ENCODE measurements at places on chromosomes 5 and 9.

- no peak for DNase-seq
Measured at GRCh38 chr9:73219985-73220626, 68.4 kb downstream of the ANXA1 start.

DNA sequence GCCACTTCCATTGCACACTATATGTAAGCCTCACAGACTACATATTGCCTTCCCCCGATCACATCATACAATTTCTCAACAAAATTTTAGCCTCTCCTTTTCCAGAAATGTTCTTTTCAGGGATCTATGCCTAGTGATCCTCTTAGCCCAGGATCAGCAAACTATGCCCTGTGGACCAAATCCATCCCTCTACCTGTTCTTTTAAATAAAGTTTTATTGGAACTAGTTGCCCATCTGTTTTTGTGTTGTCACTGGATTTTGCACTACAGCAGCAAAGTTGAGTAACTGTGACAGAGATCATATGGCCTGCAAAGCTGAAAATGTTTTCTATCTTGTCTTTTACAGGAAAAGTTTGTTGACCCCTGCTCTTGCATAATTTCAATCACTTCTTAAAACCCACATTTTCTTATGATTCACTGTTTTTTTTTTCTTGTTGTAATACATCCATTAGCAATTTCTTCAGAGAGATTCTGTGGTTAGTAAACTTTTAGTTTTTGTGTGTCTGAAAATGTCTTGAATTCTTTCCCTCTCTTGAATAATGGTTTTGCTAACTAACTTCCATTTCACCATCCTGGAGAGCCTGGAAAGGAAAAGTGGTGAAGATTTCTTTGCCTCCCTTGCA lies 7.1 kb downstream of the TXNDC8 start:
- DNase-seq = no peak

GRCh38 chr5:38433160-38433861 lies 123.1 kb downstream of the LIFR start:
- no peak for DNase-seq

DNA sequence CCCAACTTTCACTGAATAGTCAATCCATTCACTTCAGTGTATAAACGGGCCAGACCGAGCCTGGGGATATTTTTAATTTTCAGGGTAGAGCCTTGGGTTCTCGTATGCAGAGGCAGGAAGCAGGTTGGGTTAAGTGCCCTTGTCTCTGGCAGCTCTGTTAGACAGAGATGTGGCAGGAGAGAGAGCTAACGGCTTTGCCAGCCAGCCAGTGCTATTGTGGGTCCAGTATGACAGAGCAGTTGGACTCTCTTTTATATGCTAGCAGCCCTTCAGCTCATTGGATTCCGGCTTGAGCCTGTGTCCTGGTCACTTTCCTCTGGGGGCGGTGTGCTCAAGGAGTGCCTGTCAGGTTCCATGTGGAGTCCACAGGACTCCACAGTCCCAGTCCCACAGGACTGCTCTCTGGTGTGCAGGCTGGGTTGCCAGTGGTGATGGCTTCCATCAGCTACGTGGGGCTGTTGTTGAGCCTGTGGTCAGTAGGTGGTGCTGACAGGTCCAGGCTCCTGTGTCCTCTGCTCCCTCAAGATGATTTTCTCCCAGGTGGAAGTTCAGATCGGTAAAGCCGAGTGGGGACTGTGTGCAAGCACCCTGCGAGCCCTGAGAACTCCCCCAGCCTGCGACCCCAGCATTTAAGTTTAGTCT lies 14.3 kb downstream of the CLTA start:
- no peak for DNase-seq

DNA sequence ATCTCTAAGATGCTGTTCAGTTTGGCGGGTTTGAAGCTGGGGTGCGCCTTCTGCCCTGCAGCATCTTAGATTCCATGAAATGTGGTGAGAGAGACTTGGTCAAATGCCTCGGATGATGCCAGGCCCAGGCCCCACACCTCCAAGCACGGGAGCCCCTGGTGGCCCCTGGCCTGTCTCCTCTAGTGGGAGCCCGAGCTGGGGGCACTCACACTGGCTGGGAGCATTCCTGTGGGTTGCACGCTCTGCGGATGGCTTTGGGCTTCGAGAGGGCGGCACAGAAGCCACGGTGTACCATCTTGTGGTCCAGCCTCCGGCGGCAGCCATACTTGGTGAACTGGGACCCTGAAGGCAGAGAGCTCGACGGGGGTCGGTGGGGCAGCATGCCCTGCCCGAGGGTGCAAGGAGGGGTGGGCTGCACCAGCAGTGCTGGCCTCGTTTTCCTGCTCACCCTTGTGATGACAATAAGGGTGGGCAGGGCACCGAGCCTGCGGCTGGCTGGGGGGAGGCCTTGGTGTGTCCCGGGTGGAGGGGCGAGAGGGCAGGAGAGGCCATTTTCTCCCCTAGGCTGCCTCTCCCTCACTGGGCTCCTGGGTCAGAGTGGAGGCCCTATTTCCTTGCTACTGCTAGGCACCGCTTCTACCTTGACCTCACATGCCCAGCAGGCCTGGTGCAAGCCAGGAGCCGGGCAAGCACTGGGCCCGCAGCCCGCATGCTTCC lies 65.8 kb downstream of the ZNF354C start:
- DNase-seq = no peak

DNA sequence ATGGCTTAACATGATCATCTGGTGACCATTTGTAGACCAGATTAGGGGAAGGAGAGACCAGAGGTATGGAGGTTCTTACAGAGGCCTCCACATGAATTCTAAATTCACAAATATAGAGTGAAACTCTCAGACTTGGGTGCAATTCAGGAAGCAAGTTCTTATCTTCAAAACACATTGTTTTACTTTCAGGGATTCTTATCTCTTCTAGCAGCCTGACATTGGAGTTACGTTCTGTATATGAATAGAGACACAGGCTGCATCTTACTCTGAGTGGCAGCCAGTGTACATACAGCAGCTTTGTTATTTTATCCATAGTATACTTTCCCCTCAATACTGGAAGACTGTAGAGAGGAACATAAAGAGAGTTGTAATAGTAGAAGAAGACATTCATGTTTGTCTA lies 1331.7 kb upstream of the WWC1 start:
- DNase-seq = no peak

- no peak for DNase-seq
Measured at GRCh38 chr9:92659601-92660000, 10.3 kb downstream of the IPPK start.

DNA sequence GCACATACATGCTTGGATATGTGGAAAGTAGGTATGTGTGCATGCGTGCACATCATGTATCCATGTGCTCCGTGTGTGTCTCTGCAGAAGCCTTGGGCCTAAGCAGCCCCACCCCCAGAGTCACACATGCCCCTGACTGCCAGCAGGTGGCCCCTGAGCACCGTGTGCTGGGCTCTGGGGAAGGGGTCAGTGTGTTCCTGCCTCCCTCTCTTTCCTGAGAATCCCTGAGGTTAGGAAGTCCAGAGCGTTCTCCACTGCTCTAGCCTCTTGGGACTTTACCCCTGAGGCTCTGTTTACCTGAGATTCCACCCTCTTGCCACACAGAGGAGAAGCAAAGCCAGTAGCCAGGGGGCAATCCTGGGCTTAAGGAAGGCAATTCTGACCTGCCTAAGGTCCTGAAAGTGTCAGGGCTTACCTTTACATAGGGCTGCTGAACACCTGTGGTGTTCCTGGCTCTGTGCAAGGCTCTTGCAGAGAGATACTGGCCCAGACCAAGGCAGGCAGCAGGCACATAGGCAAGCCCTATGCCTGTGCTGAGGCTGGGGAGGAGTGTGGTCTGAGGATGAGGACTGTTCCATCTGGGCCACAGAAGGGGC lies 207.3 kb downstream of the TMEM38B start:
- peak; percentile 32 for DNase-seq

- DNase-seq = no peak
Measured at GRCh38 chr9:93177676-93178075, 6.3 kb upstream of the WNK2 start.

- no peak for DNase-seq
Measured at GRCh38 chr5:68274847-68275651, 59.5 kb downstream of the PIK3R1 start.

- DNase-seq = no peak
Measured at GRCh38 chr5:61349935-61350334, 17.9 kb downstream of the ZSWIM6 start.

DNA sequence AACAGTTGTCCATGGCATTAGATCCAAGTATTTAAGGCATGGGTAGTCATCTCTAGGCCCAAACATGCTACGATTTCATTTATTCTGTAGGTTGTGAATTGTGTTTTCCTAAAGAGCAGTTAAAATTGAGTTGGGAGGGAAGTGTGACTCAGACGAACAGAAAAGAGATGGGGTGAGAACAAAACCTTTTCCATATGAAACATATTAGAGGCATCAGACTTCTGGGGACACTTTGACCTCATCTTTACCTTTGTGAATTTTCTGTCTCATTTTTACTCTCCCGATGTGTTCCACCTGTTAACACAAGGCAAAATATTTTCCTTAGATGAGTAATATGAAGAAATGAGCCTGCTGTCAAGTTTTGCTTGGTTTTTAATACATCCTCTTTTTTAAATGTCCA lies 181.3 kb downstream of the ESM1 start:
- DNase-seq = no peak

- no peak for DNase-seq
Measured at GRCh38 chr5:77139001-77139400, 51.9 kb upstream of the ZBED3 start.

DNA sequence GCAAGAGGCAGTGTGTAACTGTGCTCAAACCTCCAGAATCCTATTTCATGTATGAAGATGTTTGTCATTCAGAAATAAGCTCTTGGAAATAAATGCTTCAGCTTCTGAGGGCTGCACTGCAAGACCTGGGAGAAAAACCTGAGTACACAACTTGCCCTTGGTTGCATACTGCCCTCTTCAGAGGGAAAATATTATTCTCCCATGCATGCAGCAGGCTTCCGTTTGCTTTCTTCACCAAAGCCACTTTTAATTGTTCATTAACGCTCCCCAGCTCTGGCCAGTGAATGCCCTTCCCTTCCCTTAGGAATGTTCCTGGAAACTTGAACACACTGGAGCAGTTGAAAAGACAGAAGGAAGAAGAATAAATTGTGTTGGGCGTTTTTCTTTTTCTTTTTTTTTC lies 2.5 kb upstream of the WHRN start:
- DNase-seq = no peak

- no peak for DNase-seq
Measured at GRCh38 chr5:62184444-62184843, 121.6 kb upstream of the KIF2A start.

GRCh38 chr5:124951105-124951504 lies 204.7 kb upstream of the ZNF608 start:
- no peak for DNase-seq

DNA sequence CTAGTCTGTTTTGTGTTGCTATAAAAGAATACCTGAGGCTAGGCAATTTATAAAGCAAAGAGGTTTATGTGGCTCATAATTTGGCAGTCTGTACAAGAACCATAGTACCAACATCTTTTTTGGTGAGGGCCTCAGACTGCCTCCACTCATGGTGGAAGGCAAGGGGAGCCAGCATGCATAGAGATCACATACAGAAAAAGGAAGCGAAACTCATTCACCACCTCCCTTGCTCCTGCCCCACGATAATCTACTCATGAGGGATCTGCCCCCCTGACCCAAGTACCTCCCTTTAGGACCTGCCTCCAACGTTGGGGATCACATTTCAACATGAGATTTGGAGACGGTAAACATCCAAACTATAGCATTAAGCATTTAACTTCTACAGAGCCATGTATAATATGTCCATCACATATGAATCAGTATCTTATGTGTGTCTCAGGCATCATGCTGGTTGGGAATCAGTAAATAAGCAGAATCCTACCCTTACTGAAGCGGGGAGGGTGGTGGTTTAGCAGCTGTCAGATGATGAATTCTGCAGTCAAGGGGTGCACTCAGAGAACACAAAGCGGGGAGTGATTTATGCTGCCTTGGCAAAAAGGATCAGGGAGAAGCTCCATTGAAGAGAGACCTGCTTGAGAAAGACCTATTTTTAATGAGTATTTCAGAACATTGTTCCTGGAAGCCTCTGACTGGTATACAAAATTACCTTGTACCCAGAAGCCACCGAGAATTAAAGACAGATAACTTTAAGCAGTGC lies 34.8 kb downstream of the HMGXB3 start:
- no peak for DNase-seq

- DNase-seq = no peak
Measured at GRCh38 chr9:107703651-107704050, 214.1 kb upstream of the KLF4 start.

- DNase-seq = no peak
Measured at GRCh38 chr5:135215617-135216470, 181.8 kb upstream of the PITX1 start.

GRCh38 chr5:57601996-57602395 lies 119.4 kb upstream of the ACTBL2 start:
- no peak for DNase-seq

GRCh38 chr9:110748251-110748893 lies 79.8 kb downstream of the MUSK start:
- DNase-seq = no peak

DNA sequence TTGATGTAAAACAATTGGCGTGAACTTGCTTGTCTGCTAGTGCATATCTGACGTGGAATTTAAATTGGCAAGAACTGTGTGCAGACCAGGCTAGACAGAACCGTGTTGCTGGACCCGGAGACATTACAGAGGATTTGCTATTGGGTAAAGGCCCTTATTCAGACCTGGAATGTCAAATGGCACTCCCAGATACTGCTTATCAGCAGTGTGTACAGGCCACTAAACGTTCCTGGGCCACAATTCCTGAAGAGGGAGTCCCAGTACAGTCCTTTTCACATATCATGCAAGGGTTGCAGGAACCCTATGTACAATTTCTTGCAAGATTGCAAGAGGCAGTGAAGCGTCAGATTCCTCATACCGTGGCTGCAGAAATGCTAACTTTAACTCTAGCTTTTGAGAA lies 13.5 kb upstream of the MCCC2 start:
- no peak for DNase-seq

DNA sequence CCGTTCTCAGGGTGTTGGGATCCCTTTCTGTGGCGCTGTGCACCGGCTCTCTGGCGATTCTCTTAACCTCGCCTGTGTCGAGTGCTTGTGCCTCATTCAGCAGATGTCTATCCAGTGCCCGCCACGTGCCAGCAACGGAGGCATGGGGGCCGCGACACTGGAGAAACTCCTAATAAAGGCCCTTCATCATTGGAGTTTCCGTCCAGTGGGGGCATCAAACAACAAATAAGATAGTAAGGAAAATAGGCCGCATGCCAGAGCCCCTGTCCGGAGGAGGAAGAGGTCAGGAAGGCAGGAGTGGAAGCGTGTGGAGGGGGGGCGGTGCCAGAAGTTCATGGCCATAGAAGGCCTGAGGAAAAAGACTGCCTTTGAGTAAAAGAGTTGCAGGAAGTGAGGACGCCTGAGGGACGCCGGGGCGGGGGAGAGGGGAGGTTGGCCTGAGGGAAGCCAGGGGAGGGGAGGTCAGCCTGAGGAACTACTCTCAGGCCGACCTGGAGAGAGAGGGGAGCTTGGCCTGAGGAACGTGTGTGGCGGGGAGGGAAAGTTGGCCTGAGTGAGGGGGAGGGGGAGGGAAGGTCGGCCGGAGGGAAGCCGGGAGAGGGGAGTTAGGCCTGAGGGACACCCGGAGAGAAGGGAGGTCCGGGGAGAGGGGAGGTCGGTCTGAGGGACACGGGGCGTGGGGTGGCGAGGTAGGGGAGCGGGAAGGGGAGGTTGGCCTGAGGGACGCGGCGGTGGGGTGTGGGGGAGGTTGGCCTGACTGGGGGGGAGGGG lies 82.2 kb downstream of the CACNA1B start:
- no peak for DNase-seq

All from NCI-H345 (cell line).